Inflammatory macrophage treated with lipopolysaccharide for 1 hour (primary cell): ENCODE measurements at places on chromosomes 12 and 14.

DNA sequence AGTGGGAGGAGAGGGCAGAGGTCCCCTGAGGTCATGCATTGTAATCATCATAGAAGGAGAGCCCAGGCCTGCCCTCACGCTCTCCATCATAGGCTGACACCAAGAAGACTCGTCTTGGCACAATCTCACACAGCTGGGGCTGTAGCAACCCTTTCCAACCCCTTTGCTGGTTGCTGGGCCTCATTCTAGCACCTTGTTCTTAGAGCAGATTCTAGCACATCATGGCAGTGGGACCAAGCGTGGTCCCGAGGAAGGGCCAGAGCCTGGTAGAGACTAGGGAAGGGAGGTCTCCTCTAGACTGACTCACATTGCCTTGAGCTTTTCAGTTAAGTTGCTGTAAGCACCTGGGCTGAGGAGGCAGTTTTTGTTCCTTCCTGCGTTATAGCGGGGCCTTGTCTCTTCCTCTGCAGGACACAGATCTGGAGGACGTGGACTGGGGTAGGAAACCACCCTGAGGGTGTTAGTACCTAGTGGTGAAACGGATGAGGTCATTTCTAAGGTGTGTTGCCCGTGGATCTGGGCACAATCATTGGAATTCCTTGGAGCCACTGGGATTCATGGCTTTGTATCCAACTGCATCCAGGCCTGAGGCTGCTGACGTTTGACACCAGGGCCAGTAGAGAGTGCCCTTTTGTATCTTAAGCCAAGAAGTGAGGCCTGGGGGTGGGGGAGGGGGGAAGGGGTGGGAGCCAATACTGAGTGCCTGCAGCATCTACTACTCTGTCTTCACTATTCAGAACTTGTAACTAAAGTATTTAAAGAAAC lies 19.9 kb downstream of the RPS6KL1 start:
- DNase-seq, result no peak

DNA sequence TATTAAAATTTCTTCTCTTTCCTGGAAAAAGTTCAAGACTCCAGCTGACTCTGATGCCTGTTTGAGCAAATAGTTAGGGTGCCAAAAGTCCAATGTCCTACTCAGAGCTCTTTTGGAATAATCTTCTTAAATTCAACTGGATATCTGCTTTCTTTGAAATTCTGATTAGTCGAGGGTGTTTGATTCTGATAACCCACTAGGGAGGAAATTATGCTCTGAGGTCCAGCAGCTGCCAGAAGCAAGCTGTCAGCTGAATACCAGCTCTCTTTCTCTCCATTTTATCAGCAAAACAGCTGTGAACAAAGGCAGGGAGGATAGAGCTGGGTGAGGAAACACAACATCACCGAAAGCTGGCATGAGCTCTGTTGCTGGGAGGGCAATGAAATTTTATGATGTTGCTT lies 141.5 kb downstream of the CAND1 start:
- DNase-seq, result no peak

DNA sequence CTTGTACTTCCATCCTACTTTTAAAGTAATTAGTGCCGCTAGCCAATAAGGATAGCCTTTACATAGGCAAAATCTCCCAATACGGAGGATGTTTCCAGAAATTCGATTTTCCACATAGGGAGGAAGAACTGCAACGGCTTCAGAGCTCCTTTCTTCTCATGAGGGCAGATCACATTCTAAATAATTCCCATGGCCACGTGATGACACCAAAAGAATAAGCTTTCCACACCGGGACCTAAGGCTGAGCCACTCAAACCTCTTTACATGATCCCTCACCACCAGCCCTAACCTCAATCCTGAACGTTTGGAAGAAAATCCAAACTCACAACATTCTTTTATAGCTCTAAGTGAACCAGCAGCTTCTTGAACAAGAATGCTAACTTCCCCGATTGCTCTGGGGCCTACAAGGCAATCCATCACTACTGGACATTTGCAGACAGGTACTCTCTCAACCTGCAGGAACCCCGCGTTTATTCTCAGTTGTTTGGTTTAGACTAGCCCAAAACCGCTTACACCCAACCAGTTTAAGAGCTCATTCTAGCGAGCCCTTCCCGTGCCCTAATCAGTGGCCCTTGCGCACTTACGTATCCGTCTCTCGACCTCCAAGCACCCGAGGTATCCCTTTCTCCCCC lies 884 bp downstream of the CAPRIN2 start:
- peak; percentile 3 for DNase-seq

DNA sequence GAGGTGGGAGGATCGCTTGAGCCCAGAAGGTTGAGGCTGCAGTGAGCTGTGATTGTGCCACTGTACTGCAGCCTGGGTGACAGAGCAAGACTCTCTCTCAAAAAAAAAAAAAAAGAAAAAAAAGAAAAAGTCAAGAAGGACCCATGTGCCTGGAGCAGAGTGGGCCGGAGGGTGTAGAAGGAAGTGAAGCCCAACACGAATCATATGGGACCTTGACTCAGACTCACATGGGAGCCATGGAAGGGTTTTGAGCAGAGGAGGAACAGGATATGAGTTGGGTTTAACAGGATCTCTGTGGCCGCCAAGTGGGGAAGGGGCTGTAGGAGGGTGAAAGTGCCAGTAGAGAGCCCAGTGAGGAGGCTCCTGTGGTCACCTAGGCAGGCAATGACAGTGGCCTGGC lies 165.4 kb downstream of the PHETA1 start:
- peak; percentile 67 for DNase-seq

- no peak for DNase-seq
These were observed 70.4 kb downstream of the TBK1 start for GRCh38 chr12:64522316-64522715.

DNA sequence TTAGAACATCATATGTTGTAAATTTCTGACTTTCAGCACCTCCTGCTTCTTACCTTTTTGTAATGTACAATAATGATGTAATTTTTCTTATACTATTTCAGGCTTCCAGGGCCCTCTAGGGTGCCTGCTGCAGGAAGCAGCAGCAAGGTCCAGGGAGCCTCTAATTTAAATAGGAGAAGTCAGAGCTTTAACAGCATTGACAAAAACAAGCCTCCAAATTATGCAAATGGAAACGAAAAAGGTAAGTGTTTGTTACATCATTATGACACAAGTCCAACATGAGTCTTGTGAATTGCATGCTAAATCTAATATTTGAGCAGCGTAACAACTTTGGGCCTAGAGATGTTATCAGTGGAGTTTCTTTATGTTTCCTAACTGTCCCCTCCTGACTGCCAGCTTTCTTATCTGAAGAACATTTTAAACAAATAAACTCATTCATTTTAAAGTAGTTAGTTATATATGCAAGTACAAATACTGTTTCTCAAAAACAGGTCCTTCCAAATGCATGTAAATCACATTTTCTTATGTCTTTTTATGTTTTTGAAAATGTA lies 167.6 kb downstream of the NAV3 start:
- no peak for DNase-seq

- DNase-seq, result no peak
These were observed 25.0 kb downstream of the SLC15A4 start for GRCh38 chr12:128798571-128799341.

DNA sequence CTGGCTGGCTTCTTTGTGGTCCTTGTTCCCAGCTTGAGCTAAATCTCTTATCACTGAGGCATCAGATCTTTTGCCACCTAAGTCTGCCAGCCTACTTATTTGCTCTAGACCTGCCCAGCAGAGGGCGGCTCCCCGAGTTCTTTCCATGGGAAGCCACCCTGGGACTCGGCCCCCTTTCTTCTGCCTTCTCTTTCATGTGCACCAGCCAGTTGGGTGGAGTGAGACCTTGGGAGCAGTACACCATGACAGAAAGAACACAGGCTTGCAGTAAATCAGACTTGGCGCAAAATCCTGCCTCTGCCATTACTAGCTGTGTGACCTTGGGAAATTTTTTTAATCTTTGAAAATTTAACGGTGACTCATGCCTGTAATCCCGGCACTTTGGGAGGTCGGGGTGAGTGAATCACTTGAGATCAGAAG lies 7.4 kb downstream of the SMAGP start:
- DNase-seq, result peak; percentile 56

DNA sequence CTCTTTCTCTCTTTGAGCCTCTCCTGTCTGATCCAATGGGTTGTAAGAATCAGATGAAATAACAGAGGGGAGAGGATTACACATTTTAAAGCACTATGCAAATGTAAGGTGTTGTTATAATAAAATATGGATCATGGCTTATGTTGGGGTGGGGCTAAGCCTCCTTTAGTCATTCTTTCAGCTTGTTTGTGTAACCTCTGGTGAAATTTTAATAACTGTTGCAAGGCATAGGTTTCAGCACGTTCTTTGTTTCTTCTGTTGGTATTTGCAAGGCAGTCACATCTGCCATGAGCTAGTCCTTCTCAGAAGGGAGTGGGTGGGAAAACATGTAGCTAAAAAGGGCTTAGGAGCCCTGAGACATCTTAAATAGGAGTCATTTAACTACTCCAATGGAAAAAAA lies 74.8 kb upstream of the FRMD6 start:
- DNase-seq, result no peak

GRCh38 chr12:12645485-12645884 lies 33.8 kb downstream of the CREBL2 start:
- DNase-seq, result no peak

- DNase-seq, result no peak
These were observed 24.4 kb upstream of the BDKRB1 start for GRCh38 chr14:96231526-96232130.
